Ascending aorta (tissue), 2 donors: ENCODE measurements at places on chromosomes 7 and 10.

DNA sequence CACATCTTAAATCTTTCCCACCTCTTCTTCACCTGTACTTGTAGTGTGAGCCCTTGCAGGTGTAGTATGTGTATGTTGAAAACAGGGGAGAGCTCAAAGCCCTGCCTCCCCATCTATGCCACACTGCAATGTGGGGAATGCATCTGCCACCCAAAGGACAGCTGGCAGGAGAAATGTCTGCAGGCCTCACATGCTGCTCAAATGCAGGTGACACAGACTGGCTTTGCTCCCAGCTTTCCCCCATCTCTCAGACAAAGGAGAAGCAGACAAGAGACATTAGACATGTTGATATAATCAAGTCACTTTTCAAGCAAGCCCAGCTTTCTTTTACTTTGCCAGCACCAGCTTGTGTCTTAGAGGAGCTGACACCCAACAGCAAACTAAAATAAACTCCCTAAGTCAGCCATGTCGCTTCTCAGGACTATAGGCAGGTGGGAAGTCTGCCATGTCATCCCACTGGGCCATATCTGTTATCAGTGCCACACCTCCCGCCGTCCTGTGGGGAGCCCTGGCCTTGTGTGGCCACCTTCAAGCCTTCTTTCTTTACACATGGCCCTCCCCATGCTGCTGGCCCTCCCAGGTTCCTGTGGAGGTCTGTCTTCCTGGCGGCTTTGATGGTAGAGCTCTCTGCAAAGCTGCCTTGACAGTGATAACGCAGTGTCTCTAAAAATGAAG lies 102.1 kb downstream of the CXCL12 start:
- DNase-seq: no peak

- DNase-seq: no peak
Observed at GRCh38 chr10:116403740-116404250, 23.9 kb upstream of the PNLIPRP3 start.

DNA sequence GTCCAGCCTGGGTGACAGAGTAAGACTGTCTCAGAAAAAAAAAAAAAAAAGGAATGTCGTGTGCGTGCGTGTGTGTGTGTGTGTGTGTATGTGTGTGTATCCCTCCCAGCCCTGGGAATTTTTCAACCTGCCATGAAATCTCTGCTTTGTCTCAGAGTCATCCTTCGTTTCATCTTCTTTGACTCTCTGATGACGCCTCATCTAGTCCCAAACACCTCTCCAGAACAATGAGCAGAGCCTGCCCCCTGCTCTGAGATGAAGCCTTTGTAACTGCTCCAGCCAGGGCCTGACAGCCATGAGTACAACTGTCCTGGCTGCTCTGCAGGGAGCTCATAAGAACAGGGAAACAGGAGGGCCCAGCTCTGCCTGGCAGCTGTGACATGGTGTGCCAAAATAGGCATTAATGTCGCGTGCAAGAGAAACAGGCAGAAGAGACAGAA lies 149.5 kb downstream of the FAM107B start:
- no peak for DNase-seq

- peak; percentile 27 for DNase-seq
Observed at GRCh38 chr7:101017064-101017777, 2.7 kb upstream of the MUC17 start.

DNA sequence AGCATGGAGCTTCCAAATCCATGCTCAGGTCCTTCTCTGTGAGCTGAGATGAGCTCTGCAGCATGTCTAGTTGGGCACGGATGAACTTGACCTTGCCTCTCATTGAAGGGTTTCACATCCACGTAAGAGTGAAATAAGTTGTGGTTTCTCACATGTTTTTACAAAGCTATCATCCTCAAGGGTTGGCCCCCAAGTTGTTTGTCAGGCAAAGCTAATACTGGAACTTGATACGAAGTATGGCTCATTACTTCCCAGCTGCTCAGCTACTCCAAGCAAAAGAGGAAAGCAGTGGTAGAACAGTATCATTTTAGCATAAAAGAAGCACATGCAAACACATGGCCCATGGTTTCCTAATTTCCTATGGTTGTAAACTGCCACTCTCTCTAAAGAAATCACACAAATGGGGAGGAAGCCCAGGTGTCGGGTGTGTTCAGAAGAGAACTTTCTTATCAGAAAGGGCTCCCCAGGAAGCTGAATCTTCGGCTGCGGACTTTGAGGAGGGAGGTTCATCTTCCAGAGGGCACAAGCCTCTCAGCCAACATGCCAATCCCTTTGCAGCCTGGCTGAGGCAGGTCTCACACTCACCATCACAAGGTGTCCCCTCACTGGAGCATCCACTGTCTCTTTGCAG lies 45.3 kb downstream of the PDLIM1 start:
- DNase-seq: no peak

GRCh38 chr7:137985253-137985896 lies 16.5 kb downstream of the CREB3L2 start:
- DNase-seq: no peak

- no peak for DNase-seq
Observed at GRCh38 chr7:128309976-128310375, 33.7 kb downstream of the RBM28 start.

GRCh38 chr7:16409777-16410176 lies 11.6 kb downstream of the CRPPA start:
- DNase-seq: no peak

- no peak for DNase-seq
Observed at GRCh38 chr7:31748084-31748483, 61.1 kb downstream of the PPP1R17 start.

- DNase-seq: no peak
Observed at GRCh38 chr10:128140425-128140824, 14.2 kb upstream of the MKI67 start.

GRCh38 chr7:47672977-47673381 lies 91.1 kb upstream of the TNS3 start:
- DNase-seq: no peak

GRCh38 chr7:137619181-137619580 lies 227.6 kb downstream of the DGKI start:
- DNase-seq: no peak

- DNase-seq: no peak
Observed at GRCh38 chr7:50391386-50391785, 58.8 kb downstream of the FIGNL1 start.

- no peak for DNase-seq
Observed at GRCh38 chr10:129545261-129545660, 78.2 kb downstream of the MGMT start.

- no peak for DNase-seq
Observed at GRCh38 chr7:55570939-55571338, 1.4 kb downstream of the VOPP1 start.

- no peak for DNase-seq
Observed at GRCh38 chr7:112515989-112516388, 35.2 kb downstream of the LSMEM1 start.

- no peak for DNase-seq
Observed at GRCh38 chr10:124473070-124473469, 11.4 kb downstream of the LHPP start.

- DNase-seq: no peak
Observed at GRCh38 chr10:88159127-88159829, 295.9 kb downstream of the PTEN start.

DNA sequence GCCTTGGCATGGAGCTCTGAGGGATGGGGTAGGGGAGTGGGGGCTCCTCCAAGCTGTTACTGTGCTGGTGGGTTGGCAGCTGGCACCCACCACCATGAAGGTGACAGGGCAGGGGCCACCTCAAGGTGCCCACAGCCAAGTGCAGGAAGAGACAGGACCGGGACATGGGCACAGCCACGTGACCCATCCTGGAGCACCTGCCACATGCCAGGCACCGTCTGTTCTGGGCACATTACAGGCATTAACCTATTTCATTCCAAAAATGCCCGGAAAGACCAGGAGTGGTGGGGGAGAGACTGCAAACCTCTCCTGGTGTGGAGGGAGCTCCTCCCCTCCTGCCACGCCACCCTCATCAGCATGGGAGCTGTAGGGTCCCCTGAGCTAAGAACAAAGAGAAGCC lies 56.7 kb downstream of the CAMK2B start:
- DNase-seq: no peak

- DNase-seq: no peak
Observed at GRCh38 chr7:16773326-16773725, 19.8 kb downstream of the TSPAN13 start.

GRCh38 chr7:11625669-11626068 lies 206.3 kb downstream of the THSD7A start:
- DNase-seq: no peak

DNA sequence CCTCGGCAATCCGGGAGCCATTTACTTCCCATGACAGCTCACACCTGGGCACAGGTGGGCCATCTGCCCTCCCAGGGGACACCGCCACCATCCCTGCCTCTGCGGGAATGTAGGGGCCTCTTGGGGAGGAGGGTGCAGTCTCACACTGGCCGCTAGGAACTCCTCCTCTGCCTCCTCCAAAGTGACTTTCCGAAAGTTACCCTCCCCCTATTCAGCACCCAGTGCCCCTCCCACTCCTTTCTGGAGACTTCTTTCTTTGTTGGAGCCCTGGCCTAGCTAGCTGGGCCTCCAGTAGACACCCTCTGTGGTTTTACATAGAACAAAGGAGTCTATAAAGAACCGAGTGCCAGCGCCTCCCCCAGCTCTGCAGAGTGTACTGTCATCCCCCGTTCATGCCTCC lies 45.8 kb upstream of the MNX1 start:
- no peak for DNase-seq

DNA sequence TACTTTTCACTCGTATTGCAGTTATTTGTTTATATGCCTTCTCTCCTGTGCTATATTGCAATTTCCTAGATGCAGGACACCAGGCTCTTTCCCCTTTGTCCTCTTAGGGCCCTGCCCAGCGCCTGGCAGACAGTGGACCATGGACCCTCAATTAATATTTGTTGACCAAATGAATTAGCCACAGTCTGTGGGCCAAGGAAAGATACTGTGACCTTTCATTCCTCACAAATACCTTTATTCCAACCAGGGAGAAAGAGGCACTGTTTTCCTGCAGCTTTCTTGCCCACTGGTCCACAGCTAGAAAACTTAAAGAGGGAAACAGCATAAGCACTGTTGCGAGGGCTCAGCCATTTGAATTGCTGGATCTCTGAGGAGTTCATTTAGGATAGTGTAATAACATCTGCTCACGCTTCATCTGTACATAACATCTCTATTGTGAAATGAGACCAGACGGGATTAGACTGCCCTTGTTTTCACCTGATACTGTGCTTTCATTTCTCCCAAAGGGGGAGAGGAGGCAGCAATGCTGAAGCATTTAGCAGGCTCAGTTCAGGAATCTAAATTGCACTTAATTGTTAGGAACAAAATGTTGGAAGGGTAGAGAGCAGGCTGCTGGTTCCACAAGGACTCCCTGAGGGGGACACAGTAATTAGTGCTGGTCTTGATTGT lies 46.7 kb downstream of the TNS3 start:
- DNase-seq: no peak

DNA sequence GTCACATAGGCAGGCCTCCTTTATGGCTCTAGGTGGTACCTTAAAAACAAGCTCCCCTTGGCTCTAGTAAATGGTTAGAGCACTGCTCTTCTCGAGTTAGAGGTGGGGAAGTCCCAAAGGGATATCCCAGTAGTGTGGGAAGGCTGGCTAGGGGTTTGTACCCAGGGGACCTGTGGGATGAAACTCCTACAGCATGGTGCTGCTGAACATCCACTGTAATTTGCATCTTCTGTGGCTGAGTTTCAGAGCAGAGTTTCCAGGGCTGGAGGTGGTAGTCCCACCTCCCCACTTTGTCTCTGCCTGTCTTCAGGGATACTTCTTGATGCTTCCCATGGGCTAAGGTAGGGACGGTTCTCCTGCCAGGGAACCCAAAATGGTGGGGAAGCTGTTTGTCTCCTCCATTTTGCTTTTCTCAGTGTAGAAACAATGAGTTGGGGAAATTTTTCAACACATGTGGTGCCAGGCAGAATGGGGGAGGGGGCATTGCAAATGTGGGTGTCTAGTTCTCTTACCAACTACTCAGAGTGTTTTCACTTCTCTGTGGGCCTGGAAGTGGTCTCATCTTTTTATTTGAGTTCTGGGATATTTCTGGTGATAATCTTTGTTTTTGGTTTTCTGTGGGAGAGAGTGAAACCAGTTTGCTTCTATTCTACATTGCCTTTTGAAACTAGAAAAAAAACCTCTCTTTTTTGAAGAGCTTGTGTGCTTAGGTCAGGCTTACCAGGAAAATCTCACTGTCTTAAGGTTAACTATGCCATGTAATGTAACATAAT lies 36.3 kb downstream of the SCART1 start:
- no peak for DNase-seq

GRCh38 chr10:27844223-27844622 lies 98.6 kb upstream of the MKX start:
- DNase-seq: no peak

- DNase-seq: no peak
Observed at GRCh38 chr10:84293574-84294016, 34.8 kb upstream of the CCSER2 start.

DNA sequence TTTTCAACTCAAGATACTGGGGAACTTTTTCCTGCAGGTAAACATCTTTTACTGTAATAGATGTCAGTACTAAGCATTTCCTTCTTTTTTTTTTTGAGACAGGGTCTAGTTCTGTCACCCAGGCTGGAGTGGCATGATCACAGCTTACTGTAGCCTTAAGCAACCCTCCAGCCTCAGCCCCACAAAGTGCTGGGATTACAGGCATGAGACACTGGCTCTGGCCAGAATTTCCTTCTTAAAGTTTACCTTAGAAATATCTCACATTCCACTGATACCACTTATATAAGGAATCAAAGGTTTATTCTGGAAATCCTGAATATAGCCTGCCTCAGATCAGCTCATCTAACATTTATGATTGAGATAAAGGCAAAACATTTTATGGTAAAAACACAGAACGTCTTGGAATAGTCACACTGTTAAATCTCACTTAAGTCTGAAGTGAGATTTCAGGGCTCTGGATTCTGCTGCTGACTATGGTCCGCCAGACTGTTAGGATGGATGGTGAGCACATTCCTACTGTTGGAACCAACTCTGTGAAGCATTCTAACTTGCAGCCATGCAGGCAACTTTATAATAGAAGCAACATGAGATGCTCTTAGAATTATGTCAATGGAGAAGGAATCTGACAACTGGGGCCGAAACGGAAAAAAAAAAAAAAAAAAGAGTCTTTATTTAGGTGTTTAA lies 151.9 kb downstream of the ZMYND11 start:
- no peak for DNase-seq

GRCh38 chr7:134290286-134290685 lies 26.4 kb downstream of the SLC35B4 start:
- DNase-seq: no peak

DNA sequence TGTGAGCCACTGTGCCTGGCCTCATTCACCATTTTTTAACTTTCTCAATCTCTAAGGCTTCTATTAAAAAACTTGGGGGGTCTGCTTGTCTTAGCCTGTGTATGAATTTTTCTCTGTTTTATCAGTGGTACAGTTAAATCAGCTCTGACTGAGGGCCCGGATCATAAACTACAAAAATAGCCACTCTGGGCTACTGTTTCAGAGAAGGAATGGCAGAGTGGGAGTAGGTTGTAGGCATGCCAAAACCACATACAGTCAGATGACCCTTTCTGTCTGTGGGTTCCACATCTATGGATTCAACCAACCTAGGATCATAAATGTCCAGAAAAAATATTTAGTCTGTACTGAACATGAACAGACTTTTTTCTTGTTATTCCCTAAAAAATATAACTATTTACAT lies 21.3 kb downstream of the TBC1D12 start:
- no peak for DNase-seq
